ENCODE measurements at places on chromosomes 1 and 21.

GRCh38 chr21:34820051-34820450, 151.3 kb downstream of the CLIC6 start:
- no peak for DNase-seq

- no peak for DNase-seq
Observed at GRCh38 chr1:55702064-55702463, 486.9 kb upstream of the USP24 start.

DNA sequence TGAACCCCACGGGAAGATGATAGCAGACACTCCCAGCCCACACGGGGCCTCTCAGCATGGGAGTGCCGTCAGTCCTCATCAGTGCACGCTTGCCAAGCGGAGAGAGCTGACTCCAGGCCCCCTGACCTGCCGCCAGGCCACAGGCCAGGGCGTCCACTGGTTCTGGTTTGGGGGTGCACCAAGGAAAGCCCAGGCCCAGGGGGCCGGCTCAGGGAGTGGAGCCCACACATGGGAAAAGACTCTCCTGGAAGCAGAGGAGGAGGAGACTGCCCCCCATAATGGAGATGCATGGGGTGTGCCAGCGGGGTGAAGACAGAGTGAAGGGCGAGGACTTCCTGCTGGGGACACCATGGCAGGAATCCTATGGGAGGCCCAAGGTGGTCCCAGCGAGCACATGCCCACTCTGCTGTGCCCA, 6.4 kb downstream of the TRIM11 start:
- no peak for DNase-seq

GRCh38 chr1:193451606-193452005, 265.2 kb upstream of the B3GALT2 start:
- no peak for DNase-seq

- no peak for DNase-seq
Observed at GRCh38 chr1:10942542-10942912, 69.9 kb upstream of the TARDBP start.

- no peak for DNase-seq
Observed at GRCh38 chr1:57279909-57280666, 143.8 kb downstream of the DAB1 start.

- no peak for DNase-seq
Observed at GRCh38 chr1:212671342-212672031, 28.2 kb downstream of the BATF3 start.

GRCh38 chr1:88014131-88014530, 669.9 kb upstream of the PKN2 start:
- DNase-seq = no peak

- DNase-seq = no peak
Observed at GRCh38 chr1:168112673-168113305, 23.9 kb downstream of the GPR161 start.

- DNase-seq = no peak
Observed at GRCh38 chr1:215022741-215023141, 59.8 kb upstream of the KCNK2 start.

GRCh38 chr1:87004857-87005256, 90.4 kb downstream of the HS2ST1 start:
- no peak for DNase-seq

GRCh38 chr1:211648980-211649934, 26.2 kb downstream of the NEK2 start:
- no peak for DNase-seq

GRCh38 chr21:41663805-41664788, 102.8 kb downstream of the RIPK4 start:
- DNase-seq = no peak

Data from activated CD8-positive, alpha-beta memory T cell treated with anti-CD3 and anti-CD28 coated beads for 1 hour (primary cell).